ENCODE measurements at places on chromosomes 13 and 19. TPM values are rescaled to one million over a fixed set of nuclear protein-coding genes. Genes with fewer than 3 reads are reported as not detected.

The SIAH3 gene
- not detected for total RNA-seq

The ZNF799 gene
- 2.4 TPM for total RNA-seq

The ZNF20 gene
- 4.8 TPM for total RNA-seq

The ANKRD24 gene
- total RNA-seq, result 0.99 TPM

All from fibroblast of the aortic adventitia (primary cell).